NCI-H2081 (cell line): ENCODE measurements at places on chromosomes 11 and 22.

DNA sequence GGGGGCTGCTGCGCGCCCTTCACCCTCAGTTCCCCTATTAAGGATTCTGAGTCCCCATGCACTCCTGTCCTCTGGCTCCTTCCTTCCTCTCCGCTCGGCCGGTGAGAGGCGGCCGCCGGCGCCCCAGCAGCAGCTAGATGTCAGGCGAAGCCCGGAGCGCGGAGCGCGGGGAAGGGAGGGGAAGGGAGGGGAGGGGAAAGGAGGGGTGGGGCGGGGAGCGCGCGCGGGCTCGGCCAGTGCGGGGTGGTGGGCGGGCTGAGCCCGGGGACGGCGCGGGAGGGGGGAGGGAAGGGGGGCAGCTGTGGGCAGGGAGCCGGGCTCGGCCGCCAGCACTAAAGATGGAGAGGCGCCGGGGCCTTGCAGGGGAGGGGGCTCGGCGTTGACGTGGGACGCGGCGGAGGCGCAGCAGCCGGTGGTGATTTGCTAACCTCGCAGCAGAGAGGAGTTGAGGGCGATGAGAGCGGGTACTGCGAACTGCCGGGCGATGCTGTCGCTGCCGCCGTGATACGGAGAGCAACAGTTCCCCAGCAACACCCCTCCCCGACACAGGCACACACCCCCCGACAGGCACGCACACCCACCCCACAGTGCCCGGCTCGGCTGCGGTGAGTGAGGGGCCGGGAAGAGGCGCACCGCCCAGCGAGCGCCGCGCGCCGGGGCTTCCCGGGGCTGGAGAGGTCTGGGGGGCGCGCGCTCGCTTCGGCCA lies at the start of gene ZBTB16:
ZBTB16 (plus strand) TSS at position 434 of the 706 bp plus-strand sequence. CDS start 3,590 bp downstream, outside the sequence.
- DNase-seq = peak; percentile 55

- DNase-seq = no peak
Observed at GRCh38 chr22:45154383-45154782, 9.3 kb upstream of the NUP50 start.

DNA sequence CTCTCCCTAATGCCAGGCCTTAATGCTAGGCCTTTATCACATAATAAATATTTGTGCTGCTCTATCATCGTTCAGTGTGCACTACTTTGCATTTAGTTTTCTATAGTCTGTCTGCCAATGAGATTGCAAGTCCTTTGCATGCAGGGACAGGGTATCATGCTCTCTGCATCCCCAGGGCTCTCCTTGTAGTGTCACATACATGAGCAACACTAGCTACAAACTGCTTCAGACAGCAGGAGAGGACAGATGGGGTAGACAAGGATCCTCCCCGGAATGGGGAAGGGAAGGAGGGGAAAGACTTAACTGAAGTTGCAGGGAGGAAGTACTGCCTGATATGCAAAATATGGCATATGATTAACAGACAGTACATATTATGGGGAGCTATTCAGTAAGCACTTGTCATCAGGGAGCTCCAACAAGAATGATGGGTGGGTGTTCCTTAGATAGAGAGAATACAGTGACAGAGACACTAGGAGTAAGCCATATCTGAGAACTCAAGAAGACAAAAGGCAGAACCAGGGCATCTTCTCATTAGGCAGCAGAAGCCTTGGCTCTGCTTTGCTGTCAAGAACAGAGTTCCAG lies 42.8 kb downstream of the ZNF202 start:
- DNase-seq = no peak

DNA sequence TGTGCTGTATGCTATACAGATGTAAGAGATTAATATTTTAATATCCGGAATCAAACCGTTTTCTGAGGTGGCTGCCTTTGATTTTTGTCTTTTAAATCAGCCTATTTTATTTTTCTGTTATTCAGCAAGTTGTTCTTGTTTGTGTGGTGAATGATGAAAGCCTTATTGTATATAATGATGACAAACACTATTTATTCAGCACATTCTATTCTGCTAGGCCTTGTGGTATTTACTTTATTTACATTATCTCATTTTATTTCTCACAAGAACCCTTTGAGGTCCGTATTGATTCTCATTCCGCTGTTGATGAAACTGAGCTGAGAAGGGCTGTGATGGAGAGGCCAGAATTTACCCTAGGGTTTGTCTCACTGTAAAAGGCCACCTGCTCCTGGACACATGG lies 40.5 kb downstream of the KREMEN1 start:
- no peak for DNase-seq

DNA sequence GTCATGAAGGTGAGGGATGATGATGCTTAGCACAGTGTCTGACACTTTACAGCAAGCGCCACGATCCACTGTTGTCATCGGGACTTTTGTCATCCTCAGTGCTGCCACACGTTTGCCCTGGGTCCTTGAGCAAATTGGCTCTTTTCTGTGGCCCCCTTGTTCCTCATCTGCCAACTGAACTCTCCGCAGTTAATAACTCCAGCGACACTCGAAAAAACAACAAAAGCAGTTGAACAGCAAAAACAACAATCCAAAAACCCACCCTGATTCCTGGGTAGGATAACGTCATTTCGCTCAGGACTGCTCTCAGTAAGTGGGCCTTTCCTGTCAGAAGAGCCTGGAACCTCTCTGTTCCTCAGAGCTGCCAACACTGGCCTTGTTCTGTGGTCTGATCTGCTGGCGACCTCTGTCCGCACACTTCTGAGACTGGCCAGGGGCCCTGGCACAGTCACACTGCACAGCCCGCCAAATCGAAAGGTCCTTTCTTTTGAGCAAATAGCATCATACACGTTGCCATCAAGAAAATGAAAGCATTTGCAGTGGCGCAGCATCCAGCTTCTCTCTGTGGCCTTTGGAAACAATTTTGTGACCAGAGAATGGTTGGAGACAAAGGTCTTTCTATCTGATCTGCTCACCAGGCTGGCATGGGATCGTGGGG lies 79.9 kb upstream of the SYT13 start:
- no peak for DNase-seq

DNA sequence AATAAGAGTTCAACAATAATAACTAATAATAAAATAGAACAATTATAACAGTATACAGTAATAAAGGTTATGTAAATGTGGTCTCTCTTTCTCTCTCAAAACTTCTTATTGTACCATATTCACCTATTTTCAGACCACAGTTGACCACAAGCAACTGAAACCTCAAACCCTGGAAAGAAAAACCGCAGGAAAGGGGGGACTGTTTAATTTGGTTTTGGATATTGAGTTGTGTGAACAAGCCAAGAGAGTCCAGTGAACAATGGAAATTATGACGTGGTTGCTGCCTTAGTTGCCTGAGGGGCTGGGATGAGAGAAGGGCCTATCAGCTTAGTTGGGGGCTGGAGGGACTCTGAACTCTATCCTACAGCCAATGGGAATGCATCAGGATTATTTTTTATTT lies 178.7 kb upstream of the POU2AF2 start:
- DNase-seq = no peak

GRCh38 chr22:30304495-30305244 lies 15.4 kb upstream of the CASTOR1 start:
- no peak for DNase-seq

GRCh38 chr11:17408641-17409040 lies 20.2 kb upstream of the KCNJ11 start:
- DNase-seq = no peak

DNA sequence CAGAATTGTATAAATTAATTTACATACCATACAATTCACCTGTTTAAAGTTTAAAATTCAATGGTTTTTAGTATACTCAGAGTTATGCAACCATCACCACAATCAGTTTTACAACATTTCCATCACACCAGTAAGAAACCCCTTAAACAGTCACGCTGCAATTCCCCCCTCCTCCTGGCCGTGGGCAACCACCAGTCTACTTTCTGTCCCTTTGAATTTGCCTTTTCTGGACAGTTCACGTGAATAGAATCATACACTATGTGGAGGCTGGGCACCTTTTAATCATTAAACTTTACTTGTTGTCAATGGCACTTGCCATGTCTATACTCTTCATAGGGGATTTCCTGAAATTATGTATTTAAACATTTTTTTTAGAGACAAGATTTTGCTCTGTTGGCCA lies 20.1 kb upstream of the SWAP70 start:
- DNase-seq = no peak

GRCh38 chr22:22871536-22872278 lies 15.9 kb upstream of the IGLL5 start:
- no peak for DNase-seq

GRCh38 chr11:129680907-129681306 lies 134.7 kb upstream of the TMEM45B start:
- no peak for DNase-seq

GRCh38 chr11:33734441-33735270 lies 1.6 kb downstream of the CD59 start:
- no peak for DNase-seq

GRCh38 chr11:2166091-2166851 lies 5.3 kb upstream of the INS start:
- DNase-seq = peak; percentile 22

DNA sequence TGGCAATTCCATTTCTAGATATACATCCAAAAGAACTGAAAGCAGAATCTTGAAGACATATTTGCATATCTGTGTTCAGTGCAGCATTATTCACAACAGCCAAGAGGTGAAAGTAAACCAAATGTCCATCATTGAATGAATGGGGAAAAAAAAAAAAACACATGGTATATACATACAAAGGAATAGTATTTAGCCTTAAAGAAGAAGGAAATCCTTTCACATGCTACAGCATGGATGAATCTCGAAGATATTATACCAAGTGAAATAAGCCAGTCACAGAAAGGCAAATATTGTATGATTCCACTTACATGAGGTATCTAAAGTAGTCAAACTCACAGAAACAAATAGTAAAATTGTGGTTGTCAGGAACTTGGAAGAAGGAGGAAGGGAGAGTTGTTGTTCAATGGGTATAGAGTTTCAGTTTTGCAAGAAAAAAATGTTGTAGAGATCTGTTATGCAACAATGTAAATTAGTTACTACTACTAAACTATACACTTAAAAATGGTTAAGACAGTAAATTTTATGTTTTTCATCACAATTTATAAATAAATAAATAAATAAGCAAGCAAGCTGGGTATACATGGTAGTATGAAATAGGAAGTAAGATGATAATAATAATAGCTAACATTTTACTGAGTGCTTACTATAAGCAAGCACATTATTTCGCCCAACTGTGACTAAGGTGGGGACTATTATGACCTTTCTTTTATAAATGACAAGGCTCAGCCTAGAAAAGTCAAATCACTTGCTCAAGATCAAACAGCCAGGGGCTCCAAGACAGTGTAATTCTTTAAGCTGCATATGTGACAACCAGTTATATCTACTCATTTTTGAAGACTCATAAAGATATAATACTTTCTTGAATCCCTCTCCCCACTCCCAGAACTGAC lies 50.0 kb downstream of the FAM168A start:
- no peak for DNase-seq

DNA sequence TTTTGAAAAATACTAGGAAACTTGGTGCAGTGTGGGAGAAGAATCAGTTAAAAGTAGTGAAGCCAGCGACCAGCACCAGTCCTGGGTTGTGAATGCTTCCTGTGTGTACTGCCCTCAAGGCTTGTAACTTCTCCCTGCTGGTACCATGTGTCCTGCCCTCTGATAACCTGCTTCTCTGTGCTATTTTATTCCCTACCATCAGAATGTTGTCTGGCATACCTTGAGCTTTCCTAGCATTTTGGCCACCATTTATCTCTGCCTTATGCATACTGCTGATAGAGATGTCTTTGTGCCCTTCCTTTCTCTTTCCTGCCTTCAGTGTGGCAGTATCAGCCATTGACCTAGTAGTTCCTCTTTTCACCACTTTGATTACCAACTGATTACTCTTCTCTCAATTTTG lies 2.0 kb downstream of the GTF2H1 start:
- no peak for DNase-seq

- no peak for DNase-seq
Observed at GRCh38 chr22:46792061-46792796, 29.8 kb downstream of the TBC1D22A start.

- DNase-seq = no peak
Observed at GRCh38 chr11:21476588-21476987, 716.3 kb upstream of the ANO5 start.

DNA sequence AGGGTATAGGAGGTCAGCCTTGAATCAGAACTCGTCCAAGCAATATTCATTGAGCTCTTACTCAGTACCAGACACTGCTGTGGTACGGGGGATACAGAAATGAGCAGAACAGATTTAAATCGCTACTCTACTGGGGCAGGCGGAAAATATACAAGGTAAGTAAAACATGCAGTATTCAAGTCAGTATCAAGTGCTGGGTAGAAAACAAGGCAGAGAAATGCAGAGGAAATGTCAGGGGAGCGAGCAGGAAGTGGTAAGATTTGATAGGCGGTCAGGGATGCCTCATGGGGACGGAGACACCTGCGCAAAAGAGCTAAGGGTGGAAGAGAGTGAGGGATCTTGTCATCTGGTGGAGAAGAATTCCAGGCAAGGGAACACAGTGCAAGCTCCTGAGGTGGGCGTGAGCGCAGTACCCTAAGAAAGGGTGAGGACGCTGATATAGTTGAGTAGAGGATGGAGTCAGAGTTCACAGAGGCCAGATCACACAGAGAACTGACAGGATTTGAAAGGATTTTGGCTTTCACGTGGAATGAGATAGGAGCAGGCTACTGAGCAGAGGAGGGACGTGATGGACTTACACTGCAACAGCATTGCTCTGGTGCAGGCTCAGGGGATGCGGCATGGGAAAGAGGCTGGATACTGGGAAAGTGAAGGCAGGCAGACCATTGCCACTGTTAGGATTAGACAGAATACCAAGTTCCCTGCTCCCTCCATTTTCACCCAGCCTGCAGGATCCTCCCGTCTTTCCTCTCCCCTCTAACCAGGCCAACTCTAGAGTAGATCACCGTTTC lies 35.8 kb downstream of the SC5D start:
- no peak for DNase-seq

DNA sequence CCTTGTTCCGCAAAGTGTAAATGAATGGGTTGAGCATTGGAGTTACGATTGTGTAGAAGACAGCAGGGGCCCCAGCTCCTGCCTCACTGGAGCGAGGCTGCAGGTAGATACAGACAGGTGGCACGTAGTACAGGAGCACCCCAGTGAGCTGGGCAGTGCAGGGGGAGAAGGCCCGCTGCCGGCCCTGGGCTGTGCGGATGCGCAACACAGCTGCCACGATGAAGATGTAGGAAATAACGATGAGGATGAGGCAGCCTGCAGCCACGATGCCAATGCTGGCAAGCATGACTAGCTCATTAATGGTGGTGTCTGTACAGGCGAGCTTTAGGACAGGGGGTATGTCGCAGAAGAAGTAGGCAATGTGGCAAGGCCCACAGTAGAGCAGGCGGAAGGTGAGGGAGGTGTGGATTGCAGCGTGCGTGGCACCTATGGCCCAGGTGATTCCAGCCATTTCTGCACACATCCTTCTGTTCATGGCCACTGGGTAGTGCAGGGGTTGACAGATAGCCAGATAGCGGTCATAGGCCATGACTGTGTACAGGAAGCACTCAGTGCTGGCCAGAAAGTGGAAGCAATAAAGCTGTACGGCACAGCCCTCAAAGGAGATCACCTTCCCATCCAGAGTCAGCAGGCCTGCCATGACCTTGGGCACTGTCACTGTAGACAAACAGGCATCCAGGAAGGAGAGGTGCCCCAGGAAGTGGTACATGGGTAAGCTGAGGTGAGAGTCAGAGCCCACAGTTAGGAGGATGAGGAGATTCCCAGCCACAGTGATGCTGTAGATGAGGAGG lies 616 bp downstream of the OR10S1 start:
- no peak for DNase-seq
